ENCODE measurements at places on chromosomes 7 and 10.

DNA sequence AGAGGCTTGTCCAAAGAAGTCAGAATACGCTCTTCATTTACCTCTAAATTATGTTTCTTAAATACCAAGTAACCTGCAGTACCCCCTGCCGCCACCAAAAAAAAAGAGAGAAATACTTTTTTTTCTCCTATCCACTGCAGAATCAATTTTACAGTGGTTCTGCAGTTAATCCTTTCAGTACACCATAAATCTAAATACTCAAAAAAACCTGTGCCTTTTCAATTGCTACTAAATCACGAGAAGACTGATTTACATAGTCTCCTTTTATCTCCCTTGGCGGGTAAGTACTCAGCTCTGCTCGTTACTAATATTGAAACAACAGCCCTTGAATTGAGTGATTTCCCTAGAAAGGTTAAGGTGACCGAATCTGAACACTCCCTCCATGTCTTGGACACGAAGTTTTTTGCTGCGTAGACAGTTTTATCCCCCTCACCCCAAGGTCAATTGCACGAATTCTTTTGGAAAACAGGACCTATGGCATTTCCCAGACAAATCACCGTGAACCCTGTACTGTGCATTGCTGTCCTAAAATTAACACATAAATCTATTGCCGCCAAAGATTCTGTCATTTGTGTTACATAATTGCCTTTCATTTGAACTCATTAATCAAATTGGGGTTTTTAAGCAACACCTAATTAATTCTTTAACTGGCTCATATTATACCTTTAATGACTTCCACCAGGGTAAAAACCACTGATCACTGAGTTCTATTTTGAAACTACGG is 512 bp upstream of the VIM start:
- DNase-seq: no peak

DNA sequence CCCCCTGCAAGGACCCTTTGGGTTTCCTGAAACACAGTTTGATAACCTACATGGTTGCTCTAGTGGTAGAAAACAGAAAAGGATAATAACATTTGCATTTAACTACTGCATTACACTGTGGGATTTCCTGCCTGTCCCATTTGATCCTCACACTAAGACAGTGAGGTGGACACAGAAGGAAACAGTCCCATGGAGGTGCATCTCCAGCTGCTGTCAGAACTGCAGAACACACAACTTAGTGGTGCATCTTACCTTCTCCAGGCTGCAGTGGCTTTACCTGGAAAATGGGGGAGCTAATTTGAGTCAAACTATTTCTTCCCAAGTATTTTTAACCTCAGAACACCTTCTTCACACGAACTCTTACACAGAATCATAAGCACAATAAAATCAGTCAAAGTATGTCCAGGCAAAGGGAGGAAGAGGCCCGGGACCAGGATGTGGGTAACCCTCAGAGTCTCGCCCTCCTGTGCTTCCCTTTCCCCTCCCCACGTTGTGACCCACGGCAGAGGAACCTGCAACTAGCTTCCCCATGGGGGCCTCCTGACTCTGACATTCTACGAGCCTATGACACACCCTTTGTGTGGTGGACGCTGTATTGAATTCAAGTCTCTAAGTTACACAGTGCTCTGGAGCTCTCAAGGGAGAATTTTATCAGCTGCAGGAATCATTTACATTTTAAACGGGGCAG is 33.7 kb downstream of the SCRN1 start:
- DNase-seq: no peak

DNA sequence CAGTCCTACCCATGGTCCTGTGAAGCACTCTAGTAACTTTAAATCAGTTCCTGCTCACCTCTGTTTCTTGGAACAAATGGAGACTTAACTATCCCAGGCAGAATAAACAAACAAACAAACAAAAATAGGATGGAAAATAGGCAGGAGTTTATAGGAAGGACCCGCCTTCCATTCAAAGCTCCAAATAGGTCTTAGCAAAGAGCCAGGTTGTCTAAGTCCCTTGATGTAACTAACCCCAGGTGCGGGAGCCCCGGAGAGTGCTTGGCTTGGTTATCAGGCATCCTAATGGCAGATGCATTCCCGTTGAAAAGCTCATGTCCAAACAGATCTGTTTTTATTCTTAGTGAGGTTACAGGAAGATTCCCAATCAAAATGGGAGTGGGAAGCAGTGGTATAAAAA is 2.2 kb downstream of the IFIT2 start:
- no peak for DNase-seq

DNA sequence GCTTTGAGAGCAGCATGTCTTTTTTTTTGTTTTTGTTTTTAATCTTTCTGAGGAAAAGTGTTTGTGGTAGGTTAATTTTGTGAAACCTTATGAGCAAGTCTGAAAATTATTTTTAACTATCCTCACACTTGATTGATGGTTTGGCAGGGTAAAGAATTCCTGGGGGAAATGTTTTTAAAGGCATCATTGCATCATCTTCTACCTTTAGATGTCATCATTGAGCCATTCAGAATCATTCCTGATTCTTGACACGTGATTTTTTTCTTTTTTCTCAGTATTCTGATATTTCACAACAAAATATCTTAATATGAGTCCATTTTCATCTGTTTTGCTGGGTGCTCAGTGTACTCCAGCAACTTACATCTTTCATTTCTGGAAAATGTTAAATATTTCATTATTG is 28.3 kb downstream of the PALS2 start:
- no peak for DNase-seq

GRCh38 chr7:71388181-71388580 is 256.2 kb downstream of the GALNT17 start:
- DNase-seq: no peak

GRCh38 chr7:146926841-146927240 is 810.2 kb downstream of the CNTNAP2 start:
- no peak for DNase-seq

DNA sequence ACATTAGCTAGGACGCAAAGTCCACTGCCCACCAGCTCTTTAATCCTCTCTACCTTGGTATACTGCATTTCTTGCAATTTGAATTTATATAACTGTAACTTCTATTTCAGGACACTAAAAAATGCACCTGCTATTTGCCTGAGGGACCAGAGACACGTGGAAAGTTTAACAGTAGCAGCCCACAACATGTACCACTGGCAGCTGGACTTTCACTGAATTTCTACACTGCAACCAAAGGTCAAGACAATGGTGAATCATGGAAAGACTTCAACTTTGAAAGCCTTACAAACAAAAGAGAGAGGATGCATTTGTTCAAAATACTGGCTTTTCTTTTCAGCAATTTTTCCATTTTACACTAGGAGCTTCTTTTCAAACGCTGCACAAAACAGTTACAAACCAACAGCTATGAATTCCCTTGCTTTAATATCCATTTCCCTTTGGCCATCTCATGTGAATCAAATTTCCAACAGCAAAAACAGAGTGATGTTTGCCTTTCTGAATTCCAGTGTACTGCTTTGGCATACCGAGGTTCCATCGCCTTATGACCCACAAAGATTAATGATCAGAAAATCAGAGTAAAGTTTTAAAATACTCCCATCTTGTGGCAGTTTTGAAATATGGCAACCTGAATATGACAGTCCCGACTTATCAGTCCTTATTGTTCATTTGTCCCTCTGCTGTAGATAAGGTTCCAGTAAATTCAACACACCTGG is 29.9 kb upstream of the HNRNPH3 start:
- DNase-seq: no peak

- DNase-seq: no peak
Measured at GRCh38 chr7:106041140-106041717, 70.9 kb downstream of the SYPL1 start.

- DNase-seq: no peak
Measured at GRCh38 chr7:1386623-1387220, 72.5 kb downstream of the MICALL2 start.

DNA sequence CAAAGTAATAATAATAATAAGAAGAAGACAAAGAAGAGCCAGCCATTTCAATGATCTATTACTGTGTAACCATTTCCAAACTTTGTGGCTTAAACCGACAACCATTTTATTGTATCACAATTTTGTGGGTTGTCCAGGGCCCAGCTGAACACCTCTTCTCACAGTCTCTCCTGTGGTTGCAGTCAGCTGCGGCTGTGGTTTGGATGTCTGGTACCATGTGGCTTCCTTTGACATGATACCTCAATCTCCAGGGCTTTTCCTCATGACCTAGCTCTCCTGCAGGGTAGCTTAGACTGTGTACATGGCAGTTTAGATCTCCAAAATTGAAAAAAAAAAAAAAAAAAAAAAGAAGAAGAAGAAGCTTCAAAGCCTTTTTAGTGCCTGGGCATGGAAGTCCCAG is 72.6 kb upstream of the NFKB2 start:
- DNase-seq: peak; percentile 1

DNA sequence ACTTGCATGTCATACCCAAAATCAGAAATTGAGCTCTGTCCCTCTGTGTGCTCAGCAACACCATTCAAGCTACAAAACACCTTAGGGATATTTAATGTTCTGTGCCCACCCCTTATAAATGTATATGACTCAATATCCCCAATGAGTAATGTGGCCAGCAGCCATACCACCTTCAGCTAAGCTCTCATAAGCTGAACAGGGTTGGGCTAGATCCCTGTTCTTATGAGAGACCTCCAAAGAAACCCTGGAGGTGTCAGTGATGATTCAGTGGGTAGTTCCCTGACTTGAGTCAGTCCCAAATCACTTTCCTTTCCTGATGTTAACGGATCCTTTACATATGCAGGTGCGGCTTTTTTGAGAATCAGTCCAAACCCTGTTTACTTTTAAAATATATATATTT is 253.8 kb downstream of the CREB5 start:
- no peak for DNase-seq

- DNase-seq: no peak
Measured at GRCh38 chr7:139913021-139913844, 84.2 kb downstream of the TBXAS1 start.

- no peak for DNase-seq
Measured at GRCh38 chr7:158648787-158649186, 55.8 kb downstream of the NCAPG2 start.

GRCh38 chr10:525565-526315 is 163.7 kb downstream of the DIP2C start:
- no peak for DNase-seq

DNA sequence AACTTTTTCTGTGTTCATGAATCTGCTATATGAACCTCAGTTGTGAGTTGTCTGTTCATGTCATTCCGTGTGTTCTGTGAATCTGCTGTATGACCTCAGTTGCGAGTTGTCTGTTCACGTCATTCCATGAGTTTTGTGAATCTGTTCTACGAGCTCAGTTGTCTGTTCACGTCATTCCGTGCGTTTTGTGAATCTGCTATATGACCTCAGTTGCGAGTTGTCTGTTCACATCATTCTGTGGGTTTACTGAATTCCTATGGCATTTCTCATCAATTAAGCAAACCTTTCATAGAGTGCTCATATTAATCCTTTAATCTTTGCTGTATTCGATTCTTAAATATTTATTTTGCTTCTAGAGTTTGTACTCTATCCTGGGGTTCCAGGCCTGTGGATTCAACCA is 150.6 kb downstream of the DIP2C start:
- DNase-seq: no peak

GRCh38 chr7:24905996-24906770 is 73.8 kb downstream of the OSBPL3 start:
- no peak for DNase-seq

- no peak for DNase-seq
Measured at GRCh38 chr10:64873959-64874358, 1352.8 kb downstream of the REEP3 start.

GRCh38 chr7:75980430-75981202 is 13.8 kb downstream of the TMEM120A start:
- DNase-seq: no peak

- no peak for DNase-seq
Measured at GRCh38 chr7:151754142-151754590, 122.7 kb downstream of the PRKAG2 start.

GRCh38 chr10:114519756-114520293 is 115.5 kb upstream of the AFAP1L2 start:
- DNase-seq: no peak

- no peak for DNase-seq
Measured at GRCh38 chr10:63200431-63200830, 67.3 kb downstream of the NRBF2 start.

GRCh38 chr10:68302503-68302823 is 29.4 kb upstream of the HNRNPH3 start:
- no peak for DNase-seq

DNA sequence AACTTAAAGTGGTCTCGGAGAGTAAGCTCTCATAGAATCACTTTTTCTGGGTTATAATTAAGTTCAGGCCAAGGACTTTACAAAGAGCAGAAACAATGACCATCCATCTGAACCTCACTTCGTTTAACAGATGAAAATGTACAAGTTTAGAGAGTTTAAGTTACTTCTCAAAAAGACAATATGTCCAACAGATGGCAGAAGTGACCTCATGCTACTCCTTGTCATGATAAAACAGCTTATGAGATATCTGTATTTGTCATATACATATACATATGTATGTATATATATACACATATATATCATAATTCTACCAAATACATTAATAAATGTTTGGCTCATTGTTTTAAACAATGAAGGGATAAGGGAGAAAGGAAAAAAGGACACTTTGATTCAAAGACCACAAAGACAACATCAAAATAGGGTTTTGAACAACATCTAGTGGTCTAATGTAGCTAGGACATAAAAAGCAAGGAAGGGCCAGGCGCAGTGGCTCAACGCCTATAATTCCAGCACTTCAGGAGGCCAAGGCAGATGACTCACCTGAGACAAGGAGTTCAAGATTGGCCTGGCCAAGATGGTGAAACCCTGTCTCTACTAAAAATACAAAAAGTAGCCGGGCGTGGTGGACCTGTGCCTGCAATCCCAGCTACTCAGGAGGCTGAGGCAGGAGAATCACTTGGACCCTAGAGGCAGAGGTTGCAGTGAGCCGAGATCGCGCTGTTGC is 17.8 kb downstream of the NAPEPLD start:
- no peak for DNase-seq

- DNase-seq: no peak
Measured at GRCh38 chr7:155405399-155406318, 52.3 kb upstream of the EN2 start.

DNA sequence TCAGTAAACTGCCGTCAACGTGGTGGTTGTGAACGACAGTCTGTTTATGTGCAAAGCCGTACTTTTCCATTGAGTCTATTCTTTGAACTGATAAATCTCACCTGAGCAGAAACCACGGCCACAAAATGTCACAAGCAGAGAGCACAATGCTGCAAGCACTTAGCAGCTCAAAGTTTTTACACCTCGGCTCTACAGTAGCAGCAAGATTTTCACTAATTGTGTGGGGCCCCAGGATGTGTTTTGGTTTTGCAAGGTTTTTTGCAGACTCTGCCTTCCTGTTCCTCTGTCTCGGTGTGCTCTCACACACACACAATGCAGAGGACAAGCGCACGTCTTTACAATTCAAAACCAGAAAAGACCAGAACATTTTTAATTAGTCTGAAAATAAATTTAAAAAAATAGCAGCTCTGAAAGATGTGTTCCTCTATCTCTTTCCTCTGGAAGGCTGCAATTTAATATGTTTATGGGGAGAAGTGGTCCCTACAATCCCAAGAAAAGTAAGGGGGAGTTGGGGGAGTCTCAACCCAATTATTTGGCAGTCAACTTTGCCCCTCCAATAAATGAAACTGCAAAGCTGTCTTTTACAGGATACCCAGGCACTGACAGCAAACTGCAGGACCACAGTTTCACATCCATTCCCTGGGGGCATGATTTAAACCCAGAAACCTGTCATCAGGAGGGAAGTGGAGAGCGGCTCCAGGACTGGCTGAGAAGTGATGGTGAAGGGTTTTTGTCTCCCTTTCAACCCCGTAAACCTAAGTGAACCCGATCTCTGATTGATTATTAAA is 73.8 kb upstream of the SFMBT2 start:
- DNase-seq: peak; percentile 13
